ENCODE measurements at places on chromosomes 3 and 15.

GRCh38 chr3:9351709-9352126 lies 11.1 kb upstream of the THUMPD3 start:
- no peak for DNase-seq

GRCh38 chr15:65796610-65797078 lies 4.6 kb upstream of the DENND4A start:
- peak; percentile 36 for DNase-seq

GRCh38 chr15:33126559-33127290 lies 67.8 kb downstream of the FMN1 start:
- DNase-seq, result peak; percentile 73

DNA sequence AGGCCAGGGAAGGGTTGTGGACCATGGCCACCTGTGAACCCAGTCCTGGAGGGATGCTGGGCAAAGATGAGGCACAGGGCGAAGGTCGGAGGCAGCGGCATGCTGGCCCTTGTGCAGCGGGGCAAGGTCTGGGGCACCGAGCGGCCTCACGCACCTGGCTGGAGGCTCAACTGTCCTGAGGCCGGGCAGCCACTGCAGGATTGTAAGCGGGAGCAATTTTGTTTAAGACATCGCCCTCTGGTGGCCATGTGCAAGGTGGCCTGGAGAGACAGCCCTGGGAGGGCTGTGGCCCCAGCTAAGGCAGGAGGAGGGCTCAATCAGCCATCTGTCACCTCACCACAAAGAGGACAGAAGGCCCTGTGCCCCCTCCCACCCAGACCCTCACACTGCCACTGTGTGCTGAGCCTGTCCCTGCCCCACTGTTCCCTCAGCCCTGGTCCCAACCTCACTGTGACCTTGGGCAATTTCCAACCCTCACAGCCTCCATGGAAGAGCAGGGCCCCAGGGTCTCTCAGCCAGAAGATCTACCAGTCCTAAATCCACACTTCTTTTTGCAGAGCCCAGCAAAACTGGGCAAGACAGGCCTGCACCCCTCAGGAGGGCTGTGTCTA lies 46.2 kb downstream of the TPRA1 start:
- DNase-seq, result no peak

Measured in hematopoietic multipotent progenitor cell (in vitro differentiated cells).